ENCODE measurements at places on chromosomes 3 and 15.

- DNase-seq, result no peak
These were observed 27.9 kb upstream of the GP9 start for GRCh38 chr3:129032716-129033115.

- no peak for DNase-seq
These were observed 104.9 kb downstream of the LINGO1 start for GRCh38 chr15:77527831-77528231.

- peak; percentile 64 for DNase-seq
These were observed 167.9 kb downstream of the BBX start for GRCh38 chr3:107690522-107691138.

- no peak for DNase-seq
These were observed 17.2 kb upstream of the TIMP4 start for GRCh38 chr3:12175844-12176453.

GRCh38 chr3:185207931-185208746, 45.7 kb downstream of the EHHADH start:
- DNase-seq, result peak; percentile 60
